Stimulated activated CD8-positive, alpha-beta memory T cell treated with anti-CD3 and anti-CD28 coated beads, Interleukin-15, amount 100 ng/mL, for 48 hours (primary cell): ENCODE measurements at places on chromosomes 1 and 21.

DNA sequence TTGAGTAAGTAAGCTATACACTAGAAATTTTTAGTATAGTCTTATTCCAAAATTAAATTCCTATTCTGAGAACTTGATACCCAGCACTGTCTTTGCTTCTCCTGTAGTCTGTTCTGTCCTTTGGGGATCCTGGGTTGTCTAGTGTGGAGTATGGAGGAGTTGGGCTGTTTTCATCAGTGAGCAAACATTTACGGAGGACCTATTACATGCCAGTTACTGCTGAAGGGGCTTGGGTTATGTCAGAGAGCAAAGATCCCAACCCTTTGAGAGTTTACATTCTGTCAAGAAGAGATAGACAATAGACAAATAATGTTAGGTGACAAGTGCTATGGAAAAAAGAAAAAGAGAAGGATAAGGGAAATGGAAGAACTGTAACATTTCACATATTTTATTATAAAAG, 9.0 kb downstream of the TRAPPC10 start:
- no peak for DNase-seq

- DNase-seq, result no peak
Measured at GRCh38 chr21:18588001-18588662, 184.5 kb upstream of the TMPRSS15 start.

DNA sequence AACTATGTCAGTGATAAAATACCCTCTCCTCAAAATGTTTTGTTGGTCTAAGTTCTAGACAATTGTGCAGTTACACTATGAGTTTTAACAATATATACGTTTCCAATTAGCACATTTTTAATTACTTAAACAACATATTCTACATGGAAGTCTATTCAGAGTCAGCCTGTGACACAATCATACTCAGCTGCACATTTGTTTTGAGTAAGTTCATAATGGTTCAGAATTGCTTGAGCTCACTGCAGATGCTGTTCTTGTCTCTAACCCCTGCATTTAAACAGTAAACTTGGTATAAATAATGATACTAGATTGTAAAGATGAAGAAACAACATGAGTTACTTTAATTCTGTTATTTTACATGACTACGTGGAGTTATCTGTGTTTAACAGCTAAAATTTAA, 30.6 kb downstream of the CDKN2C start:
- no peak for DNase-seq

DNA sequence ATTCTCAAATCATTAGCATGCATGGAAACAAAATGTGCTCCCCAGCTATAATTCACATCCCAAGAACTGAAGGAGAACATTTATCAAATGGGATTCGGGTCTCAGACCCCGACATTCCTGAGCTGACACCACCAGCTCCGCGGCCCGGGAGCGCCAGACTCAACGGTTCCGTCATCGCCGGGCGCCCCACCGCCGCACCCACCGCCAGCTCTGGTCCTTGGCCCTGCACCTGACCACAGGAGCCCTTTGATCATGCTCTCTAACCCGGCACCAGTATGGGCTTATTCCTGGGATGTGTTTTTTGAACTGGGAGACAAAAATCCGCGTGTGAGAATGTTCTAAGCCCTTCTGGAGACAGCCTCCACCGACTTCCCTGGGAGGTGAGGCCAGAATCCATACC, 43.6 kb downstream of the HLCS start:
- no peak for DNase-seq

GRCh38 chr1:212004895-212005608, 30.3 kb downstream of the INTS7 start:
- no peak for DNase-seq

GRCh38 chr1:209207126-209207700, 376.3 kb upstream of the CAMK1G start:
- no peak for DNase-seq
